CD4-positive, alpha-beta T cell treated with Interleukin-1 beta for 1 hour (primary cell): ENCODE measurements at places on chromosomes 2 and 18.

DNA sequence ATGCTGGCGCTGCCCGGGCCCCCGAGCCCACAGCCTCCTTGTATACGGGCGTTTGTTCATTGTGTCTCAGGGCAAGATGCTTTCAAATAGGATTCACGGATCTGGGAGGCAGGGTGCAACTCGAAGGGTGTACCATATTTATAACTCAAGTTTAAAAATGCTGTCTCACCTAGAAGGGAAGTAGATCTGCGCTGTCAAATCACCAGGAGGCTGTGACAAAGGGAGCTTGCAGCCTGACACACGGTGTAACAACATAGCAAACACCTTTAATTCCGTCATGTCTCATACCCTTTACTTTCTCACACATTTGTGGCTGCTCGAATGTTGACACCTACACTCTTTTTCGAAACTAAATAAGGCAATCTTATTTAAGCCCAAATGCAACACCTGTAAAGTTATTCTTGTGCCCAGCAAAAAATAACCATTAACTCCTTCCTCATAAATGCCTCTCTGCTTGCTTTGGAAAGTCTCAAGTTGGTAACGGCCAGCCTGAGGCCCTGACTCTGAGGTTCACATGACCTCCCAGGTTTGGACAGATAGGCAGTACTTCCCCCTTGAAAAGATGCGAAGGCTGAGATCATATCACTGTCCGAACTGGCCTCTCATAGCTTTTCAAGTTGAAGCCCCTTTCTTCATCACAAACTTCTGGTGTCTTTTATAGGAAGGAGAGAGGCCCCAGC, 11.6 kb downstream of the ZEB2 start:
- peak; percentile 56 for DNase-seq

GRCh38 chr2:63553049-63553448, 35.2 kb downstream of the WDPCP start:
- DNase-seq, result no peak

DNA sequence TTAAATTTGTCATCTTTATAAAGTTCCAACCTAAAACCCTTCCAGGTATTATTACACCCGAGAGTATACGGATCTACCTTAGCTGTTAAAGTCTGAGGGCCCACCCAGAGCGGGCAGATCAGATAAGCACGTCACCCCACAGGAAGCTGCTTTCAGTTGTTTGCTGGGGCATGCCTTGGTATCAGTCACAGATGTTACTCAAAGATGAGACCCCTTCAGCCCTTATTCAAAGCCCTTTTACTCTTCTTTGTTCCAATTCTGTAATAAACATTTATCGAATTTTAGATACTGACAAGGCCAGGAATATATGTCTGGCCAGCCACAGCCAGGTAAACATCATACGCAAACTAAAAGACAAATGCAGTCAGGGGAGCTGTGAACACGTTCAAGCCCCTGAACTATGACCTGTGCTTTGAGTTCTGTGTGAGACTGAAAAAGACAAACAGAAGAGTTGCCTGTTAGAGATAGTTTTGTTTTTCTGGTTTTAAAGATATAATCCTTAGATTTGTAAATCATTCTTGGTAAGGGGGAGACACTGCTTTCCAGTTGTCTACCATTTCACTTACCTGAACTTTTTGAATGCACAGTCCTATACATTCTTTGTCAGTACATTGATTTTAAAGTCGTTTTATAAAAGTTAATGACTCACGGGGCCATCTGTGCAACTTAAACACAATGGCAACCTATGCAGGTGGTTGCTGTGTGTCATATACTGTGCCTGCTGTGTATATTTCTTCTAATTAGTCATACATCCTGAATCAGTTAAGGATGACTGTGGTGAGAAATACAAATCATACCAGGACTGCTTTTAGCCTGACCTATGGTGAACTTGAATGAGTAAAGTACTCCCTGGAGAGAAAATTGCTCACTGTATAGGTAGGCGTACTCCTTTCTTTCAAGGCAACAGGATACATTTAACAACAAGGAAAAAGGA, 100.5 kb upstream of the ITPRID2 start:
- no peak for DNase-seq

- no peak for DNase-seq
These were observed 59.2 kb upstream of the PPP1CB start for GRCh38 chr2:28692411-28692810.

DNA sequence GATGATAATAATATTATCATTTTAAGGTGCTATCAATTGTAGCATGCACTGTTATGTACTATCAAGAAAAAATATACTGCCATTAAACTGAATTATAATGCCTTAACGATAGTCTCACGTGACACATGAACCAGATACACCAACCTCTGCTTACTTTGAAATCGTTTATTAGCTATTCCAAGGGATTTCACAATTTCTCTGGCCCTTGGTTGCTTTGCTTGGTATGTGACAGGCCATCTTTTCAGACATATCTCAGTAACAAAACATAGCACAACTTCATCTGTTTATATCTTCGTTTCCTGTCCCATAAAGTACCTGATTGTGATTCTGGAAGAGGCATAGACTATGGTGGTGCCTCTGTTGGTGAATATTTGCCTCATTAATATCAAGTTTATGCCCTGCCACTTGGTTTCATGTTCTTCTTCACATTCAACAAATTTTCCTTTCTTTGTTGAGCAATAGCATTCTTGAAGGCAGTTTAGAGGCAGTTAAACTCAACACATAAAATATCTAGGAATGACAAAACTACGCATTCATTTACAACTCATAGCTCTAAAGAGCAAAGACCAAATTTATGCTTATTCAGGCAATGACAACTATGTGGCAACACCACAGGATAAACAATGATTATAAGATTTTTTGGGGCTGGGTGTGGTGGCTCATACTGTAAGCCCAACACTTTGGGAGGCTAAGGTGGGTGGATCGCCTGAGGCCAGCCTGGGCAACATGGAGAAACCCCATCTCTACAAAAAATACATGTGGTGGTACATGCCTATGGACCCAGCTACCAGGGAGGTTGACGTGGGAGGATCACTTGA, 84.3 kb downstream of the MCFD2 start:
- no peak for DNase-seq

GRCh38 chr2:46264447-46264846, 32.8 kb upstream of the EPAS1 start:
- DNase-seq, result no peak

GRCh38 chr2:46563186-46563585, 83.8 kb downstream of the TMEM247 start:
- no peak for DNase-seq

- DNase-seq, result no peak
These were observed 100.0 kb downstream of the SPOPL start for GRCh38 chr2:138601458-138602165.

GRCh38 chr18:69715191-69715795, 232.4 kb downstream of the CD226 start:
- DNase-seq, result no peak
